Activated CD8-positive, alpha-beta memory T cell treated with anti-CD3 and anti-CD28 coated beads for 1 hour (primary cell): ENCODE measurements at places on chromosomes 2 and 18.

DNA sequence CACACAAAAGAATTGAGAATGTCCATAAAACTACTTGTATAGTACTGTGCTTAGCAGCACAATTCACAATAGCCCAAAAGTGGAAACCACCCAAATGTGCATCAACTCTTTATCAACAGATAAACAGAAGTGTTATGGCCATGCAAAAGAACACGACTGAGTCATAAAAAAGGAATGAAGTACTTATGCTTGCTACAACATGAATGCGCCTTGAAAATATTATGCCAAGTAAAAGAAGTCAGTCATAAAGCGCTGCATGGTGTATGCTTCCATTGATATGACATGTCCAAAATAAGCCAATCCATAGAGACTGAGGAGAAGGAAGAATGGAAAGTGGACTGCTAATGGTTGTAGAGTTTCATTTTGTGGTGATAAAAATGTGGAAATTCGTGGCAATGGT lies 12.1 kb upstream of the MAP2 start:
- DNase-seq = no peak

GRCh38 chr18:79905389-79905911 lies 46.0 kb downstream of the SLC66A2 start:
- no peak for DNase-seq

DNA sequence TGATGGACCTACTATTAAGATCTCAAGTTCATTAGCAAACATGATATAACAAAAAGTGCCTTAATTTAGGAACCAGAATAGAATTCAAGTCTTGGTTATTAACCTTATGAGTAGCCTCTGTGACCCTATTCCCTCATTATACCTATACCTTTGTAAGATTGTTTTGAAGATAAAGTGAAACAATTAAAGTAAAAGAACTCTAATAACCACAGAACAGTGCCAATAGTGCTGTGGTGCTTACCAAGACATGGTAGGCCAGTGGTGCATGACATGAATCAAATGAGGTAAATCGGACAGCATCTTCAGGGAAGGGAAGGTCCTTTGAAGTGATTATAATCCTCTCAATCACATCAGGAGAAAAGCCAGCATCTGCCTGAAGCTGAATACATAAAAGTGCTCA lies 36.4 kb downstream of the METTL4 start:
- no peak for DNase-seq

GRCh38 chr2:122525336-122525735 lies 769.9 kb downstream of the TSN start:
- no peak for DNase-seq

- no peak for DNase-seq
Measured at GRCh38 chr18:76985951-76986236, 146.7 kb downstream of the MBP start.

DNA sequence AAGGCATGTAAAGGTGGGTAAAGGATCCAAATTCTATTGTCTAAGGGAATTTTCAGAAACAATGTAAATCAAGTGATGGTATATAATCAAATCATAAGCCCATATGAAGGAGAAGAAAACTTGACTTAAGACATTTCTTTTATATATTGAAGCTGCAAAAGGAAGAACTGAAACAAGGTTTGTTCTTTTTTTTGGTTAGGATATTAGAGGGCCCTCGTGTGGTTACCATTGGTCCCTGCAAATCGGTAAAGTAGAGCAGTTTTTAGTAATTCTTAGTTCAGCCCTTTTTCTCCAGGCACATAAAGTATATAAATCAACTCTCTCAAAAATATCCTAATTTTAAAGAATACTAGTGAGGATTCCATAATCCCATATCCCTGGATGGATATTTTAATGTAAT lies 105.6 kb upstream of the STK17B start:
- DNase-seq = no peak

DNA sequence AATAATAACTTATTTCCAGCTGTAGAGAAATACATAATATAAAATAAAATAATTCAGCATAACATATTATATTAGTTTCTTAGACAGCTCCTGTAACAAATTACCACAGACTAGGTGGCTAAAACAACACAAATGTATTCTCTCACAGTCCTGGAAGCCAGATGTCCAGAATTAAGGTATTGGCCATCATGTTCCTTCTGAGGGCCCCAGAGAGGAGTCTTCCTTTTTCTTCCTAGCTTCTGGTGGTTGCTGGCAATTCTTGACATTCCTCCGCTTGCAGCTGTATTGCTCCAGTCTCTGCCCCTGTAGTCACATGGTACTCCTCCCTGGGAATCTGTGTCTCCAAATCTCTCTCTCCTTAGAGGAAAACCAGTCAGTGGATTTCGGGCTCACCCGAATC lies 146.8 kb downstream of the RBM43 start:
- no peak for DNase-seq

GRCh38 chr18:61334491-61334850 lies 1.2 kb downstream of the CDH20 start:
- DNase-seq = no peak

DNA sequence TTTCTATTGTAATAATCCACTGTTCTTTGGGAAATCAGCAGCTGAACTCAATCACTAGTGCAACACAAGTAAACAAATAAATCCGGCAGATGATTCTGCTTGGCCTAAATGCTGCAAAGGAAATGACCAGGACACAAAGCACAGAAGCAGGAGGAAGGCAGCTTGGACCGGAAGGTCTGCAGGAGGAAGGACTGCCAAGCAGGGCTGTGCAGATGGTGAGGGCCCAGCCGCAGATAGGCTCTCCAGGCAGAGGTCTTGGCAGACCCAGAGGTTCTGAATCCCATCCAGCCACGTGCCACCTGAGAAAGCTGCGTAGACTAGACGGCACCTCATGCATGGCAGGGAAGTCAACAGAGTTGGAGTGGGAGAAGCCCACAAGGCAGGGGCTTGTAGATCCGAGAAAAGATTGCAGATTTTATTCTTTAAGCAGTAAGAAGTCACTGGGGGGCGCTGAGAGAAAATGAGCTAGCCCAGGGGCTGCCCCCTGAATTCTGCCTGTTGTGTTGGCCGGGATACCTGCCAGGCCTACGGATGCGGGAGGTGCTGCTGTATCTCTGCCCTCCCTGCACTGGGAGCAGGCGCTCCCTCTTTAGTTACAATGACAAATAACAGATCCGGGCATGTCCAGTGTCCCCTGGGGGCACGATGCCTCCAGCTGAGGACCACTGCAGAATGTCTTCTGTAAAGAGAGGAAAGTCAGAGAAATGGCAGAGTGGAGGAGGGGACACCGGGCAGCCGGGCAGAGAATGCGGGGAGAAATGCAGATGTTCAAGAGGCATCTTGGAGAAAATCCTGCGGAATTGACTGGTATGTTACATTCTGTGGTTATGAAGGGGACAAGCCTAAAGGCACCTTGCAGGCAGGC lies 153.5 kb downstream of the PXDN start:
- no peak for DNase-seq

DNA sequence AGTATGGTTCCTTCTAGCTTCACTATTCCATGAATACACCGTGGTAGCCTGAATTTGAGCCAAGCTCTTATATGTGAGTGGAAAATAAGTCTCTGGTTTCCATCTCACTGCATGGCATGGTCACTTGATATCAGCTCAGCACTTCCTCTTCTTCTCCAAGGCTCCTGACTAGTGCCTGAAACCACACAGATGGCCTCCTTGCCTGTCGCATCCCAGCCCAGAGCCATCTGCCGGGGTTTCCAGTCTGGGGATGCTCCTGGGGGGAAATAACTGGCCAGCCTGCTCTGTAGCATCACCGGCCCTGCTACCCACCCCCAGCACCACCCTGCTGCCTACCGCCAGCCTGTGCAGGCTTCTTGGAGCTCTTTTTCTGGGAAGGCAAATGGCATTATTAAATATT lies 7.7 kb upstream of the MARCHF4 start:
- DNase-seq = no peak

DNA sequence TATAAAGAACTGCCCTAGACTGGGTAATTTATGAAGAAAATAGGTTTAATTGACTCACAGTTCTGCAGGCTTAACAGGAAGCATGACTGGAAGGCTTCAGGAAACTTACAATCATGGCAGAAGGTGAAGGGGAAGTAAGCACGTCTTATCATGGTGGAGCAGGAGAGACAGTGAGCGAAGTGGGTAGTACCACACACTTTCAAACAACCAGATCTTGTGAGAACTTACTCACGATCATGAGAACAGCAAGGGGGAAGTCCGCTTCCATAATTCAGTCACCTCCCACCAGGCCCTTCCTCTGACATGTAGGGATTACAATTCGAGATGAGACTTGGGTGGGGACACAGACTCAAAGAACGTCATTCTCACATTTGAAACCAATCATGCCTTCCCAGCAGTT lies 260.1 kb upstream of the FAM98A start:
- no peak for DNase-seq

- DNase-seq = no peak
Measured at GRCh38 chr2:41910126-41910525, 137.7 kb upstream of the PKDCC start.

- no peak for DNase-seq
Measured at GRCh38 chr18:24567199-24567598, 106.8 kb downstream of the HRH4 start.

GRCh38 chr18:12737243-12737902 lies 34.5 kb downstream of the PSMG2 start:
- no peak for DNase-seq

DNA sequence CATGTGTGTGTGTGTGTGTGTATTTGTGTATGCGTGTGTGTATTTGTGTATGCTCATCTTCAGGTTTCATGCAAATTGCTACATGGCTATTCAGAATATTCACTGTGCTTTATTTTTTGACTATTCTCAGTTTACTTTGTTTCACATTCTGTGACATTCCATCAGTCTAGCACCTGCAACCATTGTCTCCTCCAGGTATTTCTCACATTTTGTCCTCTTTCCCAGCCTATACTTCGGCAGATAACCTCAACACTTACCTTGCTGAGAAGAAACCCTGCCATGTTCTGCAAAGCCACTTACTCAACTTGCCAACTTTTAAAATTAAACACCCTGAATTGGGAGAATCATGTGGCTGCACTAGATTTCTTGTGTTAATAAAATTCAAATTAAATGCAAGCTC lies 135.4 kb upstream of the REG3A start:
- DNase-seq = no peak

DNA sequence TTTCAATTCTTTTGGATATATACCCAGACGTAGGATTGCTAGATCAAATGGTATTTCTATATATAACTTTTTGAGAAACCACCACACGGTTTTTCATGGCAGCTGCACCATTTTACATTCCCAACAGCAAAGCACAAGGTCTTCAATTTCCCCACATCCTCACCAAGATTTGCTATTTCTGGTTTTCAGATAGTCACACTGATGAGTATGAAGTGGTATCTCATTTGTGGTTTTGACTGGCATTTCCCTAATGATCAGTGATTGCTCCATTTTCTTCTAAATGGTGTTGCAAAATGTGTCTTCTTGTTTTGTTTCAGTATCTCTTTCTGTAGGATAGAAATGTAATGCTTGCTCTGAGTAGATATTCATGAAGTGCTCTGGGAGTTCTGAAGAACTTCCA lies 52.0 kb downstream of the ANKRD44 start:
- no peak for DNase-seq

- DNase-seq = no peak
Measured at GRCh38 chr2:45380131-45380836, 230.8 kb downstream of the SRBD1 start.
